ENCODE measurements at places on chromosomes 12 and 14. TPM values are rescaled to one million over a fixed set of nuclear protein-coding genes. Genes with fewer than 3 reads are reported as not detected.

The RTN1 gene
- total RNA-seq = 0.57 TPM

The TRIAP1 gene
- 40.3 TPM for total RNA-seq

The FOXN4 gene
- total RNA-seq = 0.52 TPM

The TBC1D30 gene
- total RNA-seq = 24.1 TPM

- no peak for DNase-seq
Observed at GRCh38 chr12:104187446-104188155, 28.0 kb upstream of the TXNRD1 start.

DNA sequence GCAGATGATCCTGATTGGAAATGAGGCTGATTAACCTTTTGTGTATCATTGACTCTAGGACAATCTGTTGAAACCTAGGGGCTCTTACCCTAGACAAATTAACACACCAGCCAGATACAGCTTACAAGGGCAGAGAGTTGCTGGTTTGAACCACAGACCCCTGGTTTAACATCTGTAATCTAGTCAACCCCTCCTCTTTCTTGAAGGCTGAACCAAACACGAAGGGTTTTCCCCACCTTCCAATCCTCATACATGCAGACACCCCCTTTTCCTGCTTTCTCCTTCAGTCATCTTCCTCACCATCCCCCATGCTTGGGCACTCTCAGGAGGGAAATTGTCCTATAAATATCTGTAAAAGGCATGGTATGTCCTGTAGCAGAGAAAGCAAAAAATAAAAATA is 126.0 kb upstream of the HIF1A start:
- DNase-seq = no peak

DNA sequence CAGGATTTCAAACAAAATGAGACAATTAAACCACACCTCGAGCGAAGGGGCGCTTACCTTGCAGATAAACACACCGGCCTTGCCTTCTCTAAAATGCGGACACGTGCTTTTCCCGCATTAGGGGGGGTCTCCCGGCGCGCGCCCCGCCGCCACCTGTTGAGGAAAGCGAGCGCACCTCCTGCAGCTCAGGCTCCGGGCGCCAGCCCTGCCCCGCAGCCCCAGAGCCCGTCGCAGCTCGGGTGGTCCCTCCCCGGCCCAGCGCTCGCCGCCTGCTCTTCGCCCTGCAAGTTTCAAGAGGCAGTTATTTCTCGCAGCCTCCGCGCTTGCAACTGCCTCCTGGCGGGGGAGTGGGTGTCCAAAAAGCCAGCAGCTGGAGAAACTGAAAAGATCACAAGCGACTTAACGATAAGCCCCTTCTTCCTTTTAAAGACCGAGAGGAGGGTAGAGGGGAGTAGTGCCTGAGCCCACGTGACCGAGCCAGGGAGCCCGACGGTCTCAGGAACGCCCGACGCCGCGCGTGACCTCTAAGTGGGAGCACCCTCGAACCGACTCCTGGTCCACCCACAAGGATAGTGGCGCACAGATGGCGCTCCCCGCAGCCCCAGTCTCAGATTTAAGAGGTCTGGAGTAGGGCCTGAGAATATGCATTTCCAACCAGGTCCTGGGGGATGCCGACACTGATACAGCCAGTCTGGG is at the start of gene ESR2:
TSS of gene ESR2 (minus strand) at position 396 of the 696 bp plus-strand sequence. CDS start 11,386 bp downstream, outside the sequence.
- no peak for DNase-seq

DNA sequence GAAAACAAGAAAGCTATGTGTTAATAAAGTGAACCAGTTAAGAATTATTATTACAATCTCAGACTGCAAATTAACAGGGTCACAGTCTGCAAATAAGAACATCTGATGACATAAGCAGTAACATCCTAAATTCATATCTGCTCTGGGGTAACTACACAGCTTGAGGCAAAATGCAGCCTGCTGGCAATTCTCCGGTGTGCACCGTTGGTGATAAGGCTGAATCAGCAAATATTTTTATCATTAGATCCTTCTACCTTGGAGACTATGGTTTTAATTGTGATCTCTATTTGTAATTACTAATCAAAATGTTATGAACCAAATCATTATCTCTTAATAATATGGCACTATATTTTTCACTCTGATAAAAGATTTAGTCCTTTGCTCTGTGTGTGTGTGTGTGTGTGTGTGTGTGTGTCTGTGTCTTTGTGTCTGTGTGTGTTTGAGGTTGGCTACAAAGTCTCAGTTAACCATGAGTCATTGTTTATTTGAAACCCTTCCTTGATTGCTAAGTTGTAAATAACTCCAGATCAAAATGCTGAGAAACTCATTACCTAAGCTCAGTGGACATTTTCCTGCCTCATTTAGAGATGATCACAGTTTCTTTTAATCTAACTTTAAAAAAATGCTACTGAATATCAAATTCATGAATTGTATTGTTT is 442.6 kb downstream of the GXYLT1 start:
- no peak for DNase-seq

DNA sequence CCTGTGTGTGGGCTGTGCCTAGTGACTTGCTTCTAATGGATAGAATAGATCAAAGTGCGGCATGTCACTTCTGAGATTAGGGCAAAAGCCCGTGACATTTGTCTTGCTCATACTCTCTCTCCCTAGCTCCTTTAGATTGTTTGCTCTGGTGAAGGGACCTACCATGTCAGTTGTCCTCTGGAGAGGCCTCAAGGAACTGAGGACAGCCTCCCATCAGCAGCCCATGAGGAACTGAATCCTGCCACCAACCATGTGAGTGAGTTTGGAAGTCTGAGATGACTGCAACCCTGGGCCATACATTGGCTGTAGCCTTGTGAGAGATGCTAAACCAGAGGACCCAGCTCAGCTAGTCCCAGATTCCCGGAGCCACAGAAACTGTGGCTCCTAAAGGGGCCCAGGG is 101.6 kb upstream of the ESRRB start:
- no peak for DNase-seq

DNA sequence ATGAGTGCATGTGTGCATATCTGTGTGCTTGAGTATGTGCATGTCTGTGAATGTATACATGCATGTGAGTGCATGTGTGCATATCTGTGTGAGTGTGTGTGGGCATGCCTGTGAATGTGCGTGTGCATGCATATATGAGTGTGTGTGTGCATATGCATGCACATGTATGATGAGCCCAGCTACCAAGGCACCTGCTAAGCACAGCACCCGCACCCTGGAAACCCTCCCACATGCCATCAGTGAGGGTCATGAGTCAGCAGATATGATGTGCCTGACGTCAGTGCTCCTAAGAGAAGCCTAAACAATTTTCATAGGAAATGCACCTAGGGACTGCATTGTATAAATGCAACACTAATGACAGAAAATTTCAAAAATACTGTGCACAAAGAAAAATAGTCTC is 151.1 kb downstream of the KIF26A start:
- no peak for DNase-seq

- no peak for DNase-seq
Observed at GRCh38 chr14:29687866-29688265, 239.8 kb downstream of the PRKD1 start.

DNA sequence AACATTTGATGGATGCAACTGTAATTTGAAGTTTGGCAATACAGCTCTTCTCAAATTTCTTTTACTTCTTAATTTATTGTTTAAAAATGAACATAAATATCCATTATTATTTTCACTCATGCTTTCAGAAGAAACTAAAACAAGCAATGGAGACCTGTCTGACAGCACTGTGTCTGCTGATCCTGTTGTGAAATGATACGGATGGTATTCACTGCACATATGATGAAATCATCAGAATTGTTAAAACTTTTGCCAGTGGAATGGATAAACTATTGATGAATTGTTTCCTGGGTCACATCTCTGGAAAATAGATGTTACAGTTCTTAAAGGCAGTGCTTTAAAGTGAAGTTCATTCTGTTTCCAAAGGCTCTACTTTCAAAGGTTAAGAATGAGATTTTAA is 59.2 kb downstream of the WASHC4 start:
- no peak for DNase-seq

All from HCT116 (cell line).